ENCODE measurements at places on chromosomes 16 and 17.

DNA sequence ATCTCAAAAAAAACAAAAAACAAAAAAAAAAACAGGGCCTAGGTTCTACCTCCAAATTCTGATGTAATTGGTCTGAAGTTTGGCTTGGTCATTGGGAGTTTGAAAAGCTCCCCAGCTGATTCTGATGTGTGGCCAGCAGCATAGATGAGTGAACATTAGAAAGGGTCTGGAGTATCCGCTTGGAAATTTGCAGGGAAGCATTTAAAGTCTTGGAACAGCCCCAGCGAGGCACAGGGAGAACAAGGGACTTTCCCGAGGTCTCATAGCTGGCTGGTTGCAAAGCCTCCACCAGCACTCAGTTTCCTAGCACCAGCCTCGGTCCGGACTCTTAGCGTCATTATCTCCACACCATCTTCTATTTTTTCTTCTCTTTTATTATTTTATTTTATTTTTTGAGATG, 70.8 kb downstream of the RAB11FIP4 start:
- no peak for DNase-seq

GRCh38 chr17:49963626-49964302, 5.2 kb upstream of the DLX4 start:
- DNase-seq, result no peak

GRCh38 chr17:65259696-65260485, 122.7 kb downstream of the RGS9 start:
- DNase-seq, result no peak

GRCh38 chr16:3876160-3876559, 4.4 kb downstream of the CREBBP start:
- DNase-seq, result no peak
